ENCODE measurements at places on chromosomes 4 and X.

- no peak for DNase-seq
Observed at GRCh38 chr4:152143806-152144205, 383.0 kb upstream of the GATB start.

DNA sequence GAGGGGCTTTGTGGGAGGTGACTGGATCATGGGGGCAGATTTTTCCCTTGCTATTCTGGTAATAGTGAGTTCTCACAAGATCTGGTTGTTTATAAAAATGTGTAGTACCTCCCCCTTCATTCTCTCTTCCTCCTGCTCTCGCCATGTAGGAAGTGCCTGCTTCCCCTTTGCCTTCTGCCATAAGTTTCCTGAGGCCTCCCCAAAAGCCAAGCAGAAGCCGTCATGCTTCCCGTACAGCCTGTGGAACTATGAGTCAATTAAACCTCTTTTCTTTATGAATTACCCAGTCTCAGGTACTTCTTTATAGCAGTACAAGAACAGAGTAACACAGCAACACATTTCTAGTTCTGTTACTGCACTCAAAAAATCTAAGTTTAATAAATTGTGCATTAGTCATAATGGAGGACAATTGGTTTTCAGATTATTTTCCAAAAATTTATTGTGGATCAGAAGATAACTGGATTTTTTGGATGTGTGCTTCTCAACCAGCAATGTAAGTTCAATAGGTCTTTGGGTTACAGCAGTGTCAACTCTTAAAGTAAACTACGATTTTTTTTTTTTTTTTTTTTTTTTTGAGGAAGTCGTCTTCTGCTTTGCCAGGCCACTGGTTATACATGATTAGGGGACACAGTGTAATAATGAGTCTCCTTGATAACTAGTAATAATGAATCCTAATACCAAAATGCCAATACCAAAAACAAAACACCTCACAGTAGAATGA lies 69.9 kb downstream of the CHIC2 start:
- DNase-seq = no peak

- DNase-seq = no peak
Observed at GRCh38 chr4:125397226-125397625, 82.5 kb downstream of the FAT4 start.

- no peak for DNase-seq
Observed at GRCh38 chrX:38987198-38987651, 186.0 kb downstream of the MID1IP1 start.

- no peak for DNase-seq
Observed at GRCh38 chr4:38105475-38106220, 145.4 kb downstream of the PTTG2 start.

GRCh38 chr4:3822230-3822947 lies 56.2 kb downstream of the ADRA2C start:
- no peak for DNase-seq

DNA sequence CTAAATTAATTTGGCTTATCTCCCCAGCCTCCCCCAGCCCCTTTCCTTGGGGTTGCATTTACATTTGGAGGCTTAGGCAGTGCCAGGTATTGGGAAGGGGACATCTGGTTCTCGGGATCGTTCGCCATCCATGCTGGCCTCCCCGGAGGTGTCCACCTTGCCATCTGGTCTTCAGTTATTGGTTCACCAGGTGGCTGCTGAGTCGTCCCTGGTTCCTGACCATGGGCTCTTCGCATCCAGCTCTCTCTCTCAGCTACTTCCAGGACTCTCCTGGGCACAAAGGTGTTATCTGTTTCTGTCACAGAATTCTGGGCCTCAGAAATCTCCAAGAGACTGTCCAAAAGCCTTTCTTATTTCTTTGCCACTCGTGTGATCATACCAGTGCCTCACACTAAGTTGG lies 75.4 kb upstream of the SCOC start:
- DNase-seq = no peak

- no peak for DNase-seq
Observed at GRCh38 chr4:54099748-54100574, at the start of gene GSX2. TSS of gene GSX2 (plus strand) at chr4:54100163. CDS start at chr4:54100345, 182 bp downstream.

DNA sequence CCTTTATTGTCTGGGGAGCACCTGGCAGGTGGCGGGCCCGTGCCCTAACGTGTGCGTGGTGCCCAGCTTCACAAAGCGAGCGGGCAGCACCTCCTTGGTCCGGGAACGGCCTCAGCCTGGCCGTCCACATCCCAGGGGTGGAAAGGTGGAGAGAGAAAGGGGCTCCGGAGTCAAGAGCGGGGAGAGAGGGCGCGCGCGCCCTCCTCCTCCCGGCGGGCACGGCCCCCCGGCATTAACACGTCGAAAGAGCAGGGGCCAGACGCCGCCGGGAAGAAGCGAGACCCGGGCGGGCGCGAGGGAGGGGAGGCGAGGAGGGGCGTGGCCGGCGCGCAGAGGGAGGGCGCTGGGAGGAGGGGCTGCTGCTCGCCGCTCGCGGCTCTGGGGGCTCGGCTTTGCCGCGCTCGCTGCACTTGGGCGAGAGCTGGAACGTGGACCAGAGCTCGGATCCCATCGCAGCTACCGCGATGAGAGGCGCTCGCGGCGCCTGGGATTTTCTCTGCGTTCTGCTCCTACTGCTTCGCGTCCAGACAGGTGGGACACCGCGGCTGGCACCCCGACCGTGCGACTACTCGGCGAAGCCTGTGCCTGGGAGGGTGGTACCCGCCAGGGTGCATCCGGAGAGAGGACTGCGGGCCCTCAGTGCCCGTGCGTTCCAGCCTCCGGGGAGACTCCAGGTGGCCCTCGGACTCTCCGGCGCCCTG lies at the start of gene KIT:
Gene KIT, plus strand, starts transcription at position 407 of the 701 bp plus-strand sequence. Its CDS starts 58 bp downstream, at position 465.
- DNase-seq = peak; percentile 72

- no peak for DNase-seq
Observed at GRCh38 chr4:138032222-138032621, 209.9 kb downstream of the SLC7A11 start.

GRCh38 chr4:25441519-25442117 lies 64.6 kb downstream of the ANAPC4 start:
- peak; percentile 49 for DNase-seq

- no peak for DNase-seq
Observed at GRCh38 chrX:41512394-41512793, 65.3 kb downstream of the NYX start.

- DNase-seq = no peak
Observed at GRCh38 chr4:7111441-7111840, 43.6 kb upstream of the GRPEL1 start.

DNA sequence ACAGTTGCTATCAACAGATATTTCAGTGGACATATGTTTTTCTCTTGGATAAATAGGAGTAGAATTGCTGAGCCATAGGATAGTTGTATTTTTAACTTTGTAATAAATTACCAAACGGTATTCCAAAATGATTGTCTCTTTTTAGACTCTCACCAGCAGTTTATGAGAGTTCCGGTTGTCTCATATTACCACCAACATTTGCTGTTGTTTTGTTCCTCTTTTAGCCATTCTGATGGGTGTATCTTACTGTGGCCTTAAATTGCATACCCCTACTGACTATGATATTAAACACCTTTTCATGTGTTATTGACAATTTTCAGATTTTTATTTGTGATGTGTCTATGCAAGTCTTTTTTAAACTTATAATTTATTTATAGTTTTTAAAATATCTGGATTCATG lies 39.7 kb downstream of the SNX25 start:
- DNase-seq = no peak

DNA sequence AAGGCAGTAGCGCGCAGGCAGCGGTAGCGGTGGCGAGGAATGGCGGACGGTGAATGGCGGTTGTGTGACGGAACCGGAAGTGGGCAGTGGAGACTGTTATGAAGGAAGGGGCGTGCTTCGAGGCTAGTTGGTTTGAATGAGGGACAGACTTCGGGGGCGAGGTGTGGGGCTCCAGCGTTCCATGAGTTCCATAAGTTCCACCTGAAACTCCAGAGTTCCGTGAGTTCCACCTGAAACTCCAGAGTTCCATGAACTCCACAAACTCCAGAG lies 70.2 kb downstream of the FAM47C start:
- no peak for DNase-seq

- DNase-seq = no peak
Observed at GRCh38 chrX:68183612-68184214, 249.6 kb downstream of the OPHN1 start.

GRCh38 chr4:112378858-112379257 lies 81.7 kb downstream of the ALPK1 start:
- DNase-seq = no peak

DNA sequence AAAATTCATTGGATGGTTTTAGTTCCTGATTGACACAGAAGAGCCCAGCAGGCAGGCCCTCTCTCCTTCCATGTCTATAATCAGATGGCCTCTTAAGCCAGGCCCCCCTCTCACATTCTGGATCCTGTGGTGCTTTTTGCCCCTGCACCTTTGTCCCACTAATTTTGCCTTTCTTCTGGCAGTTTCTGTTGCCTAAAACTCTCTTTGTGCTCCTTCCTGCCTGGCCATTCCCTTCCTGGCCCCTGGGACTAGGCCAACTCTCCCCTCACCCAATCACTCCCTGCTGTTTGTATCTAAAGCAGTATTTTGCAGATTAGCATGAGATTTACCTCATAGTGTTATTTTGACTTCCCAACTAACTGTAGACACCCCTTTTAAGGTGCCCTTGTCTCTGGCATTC lies 42.7 kb upstream of the DDX3X start:
- DNase-seq = no peak

GRCh38 chr4:117796677-117797076 lies 237.6 kb upstream of the NDST3 start:
- DNase-seq = no peak

DNA sequence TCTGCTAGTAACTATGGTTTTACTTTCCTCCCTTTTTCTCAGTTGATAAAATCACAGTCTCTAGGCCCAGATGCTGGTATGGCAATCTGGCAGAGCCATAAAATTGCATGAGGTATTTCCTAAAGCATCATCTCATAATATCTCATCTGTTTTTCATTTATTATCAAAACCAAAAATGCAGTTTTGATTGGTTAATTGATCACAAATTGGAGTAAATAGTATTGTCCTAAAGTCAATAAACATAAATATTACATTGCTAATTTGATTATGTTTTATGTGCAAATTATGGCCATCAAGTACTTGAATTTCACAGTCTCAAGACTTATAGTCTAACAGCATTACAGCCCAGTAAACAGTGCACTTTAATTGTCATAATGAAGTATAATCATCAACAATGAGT lies 2365.6 kb downstream of the ARAP2 start:
- no peak for DNase-seq

- DNase-seq = no peak
Observed at GRCh38 chr4:106594291-106594952, 225.8 kb upstream of the GIMD1 start.

DNA sequence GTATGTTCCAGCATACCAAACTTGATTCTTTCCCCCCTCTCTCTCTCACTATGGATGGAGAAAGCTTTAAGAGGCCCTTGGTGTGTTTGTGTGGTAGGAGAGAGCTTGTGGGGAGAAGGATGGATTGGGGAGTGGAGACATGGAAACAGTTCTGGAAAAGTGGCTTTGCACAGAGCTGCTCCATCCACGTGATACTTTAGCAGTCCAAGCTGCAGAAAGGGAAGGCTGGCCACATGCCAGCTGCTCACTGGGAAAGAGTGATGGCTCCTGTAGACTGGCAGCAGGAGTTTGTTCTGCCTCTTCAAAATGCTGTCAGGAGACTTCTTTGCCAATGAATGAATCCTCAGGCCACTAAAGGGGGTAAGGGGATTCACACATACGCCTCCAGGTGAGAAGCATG lies 21.7 kb upstream of the SEC24B start:
- DNase-seq = no peak

DNA sequence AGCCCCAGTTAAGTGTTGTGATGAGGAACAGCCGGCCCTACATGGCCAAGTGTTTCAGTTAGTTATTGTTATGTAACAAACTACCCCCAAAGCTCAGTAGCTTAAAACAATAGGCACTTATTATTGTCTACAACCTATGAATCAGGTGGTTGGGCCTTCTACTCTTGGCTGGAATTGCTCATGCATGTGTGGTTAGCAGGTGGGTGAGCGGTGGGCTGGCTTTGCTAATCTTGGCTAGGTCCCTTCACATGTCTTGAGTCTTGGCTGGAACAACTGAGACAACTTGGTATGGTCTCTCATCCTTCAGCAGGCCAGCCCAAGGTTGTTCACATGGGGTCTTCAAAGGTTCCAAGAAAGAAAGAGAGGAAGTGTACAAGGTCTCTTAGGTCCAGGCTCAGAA lies 54.5 kb upstream of the CHRNA9 start:
- DNase-seq = no peak

DNA sequence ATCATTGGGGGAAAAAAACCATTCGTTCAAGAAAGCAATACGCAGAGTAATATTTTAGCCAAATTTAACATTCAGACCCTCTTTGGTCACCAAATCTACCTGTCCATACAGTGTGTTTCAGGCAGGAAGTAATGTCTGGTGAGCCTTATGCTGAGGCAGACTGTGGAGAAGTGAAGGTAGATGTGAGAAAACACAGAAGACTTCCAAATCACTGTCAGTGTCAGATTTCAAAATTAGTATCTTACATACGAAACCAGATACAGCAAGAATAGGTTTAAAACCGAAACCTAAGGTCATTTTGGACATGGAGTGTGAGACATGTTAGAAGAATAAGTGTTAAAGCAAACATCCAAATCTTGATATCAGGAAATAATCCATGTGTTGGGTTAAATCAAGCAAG lies 664.5 kb upstream of the HTR2C start:
- DNase-seq = no peak

GRCh38 chr4:127446427-127446885 lies 186.3 kb upstream of the INTU start:
- no peak for DNase-seq

- no peak for DNase-seq
Observed at GRCh38 chr4:87166296-87166854, 54.0 kb downstream of the KLHL8 start.

GRCh38 chrX:131331152-131331551 lies 42.0 kb upstream of the IGSF1 start:
- no peak for DNase-seq

DNA sequence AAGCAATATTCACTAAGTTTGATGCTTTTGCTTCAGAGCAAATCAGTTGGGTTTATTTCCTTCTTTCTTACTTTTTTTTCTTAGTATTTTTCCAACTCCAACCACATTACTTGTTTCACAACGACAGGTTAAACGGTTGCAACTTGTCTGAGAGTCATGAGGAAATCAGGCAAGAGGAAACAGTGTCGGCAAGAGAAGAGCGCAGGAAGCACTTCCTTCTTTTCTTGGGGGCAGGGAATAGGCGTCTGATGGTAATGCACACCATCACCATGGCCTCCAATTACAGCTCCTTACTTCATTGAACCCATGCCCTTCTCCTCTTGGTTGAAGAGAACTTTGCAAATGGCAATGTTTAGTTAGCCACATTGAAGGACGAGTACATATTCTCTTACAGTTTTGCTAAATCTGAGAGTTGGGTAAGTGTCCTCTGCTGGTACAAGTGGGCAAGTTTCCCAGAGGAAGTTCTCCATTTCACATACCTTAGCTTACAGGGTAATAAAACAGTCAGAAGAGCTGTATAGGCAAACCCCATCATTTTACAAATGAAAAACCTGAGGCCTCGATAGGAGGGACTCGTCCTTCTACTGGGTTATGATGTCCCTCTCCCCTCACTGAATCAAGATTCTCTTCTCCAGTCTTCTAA lies 8.3 kb upstream of the CXCL8 start:
- no peak for DNase-seq

GRCh38 chrX:31445542-31445941 lies 373.7 kb upstream of the FTHL17 start:
- DNase-seq = no peak

GRCh38 chr4:663438-664428 lies 10.3 kb downstream of the ATP5ME start:
- no peak for DNase-seq

GRCh38 chr4:138919094-138919936 lies 96.3 kb upstream of the NOCT start:
- DNase-seq = peak; percentile 32

GRCh38 chrX:38694394-38694793 lies 106.9 kb upstream of the MID1IP1 start:
- DNase-seq = no peak

- no peak for DNase-seq
Observed at GRCh38 chr4:65337371-65337770, 332.9 kb downstream of the EPHA5 start.

Measured in tibial artery (tissue), 4 donors.